ENCODE measurements at places on chromosomes 12 and 14. TPM values are rescaled to one million over a fixed set of nuclear protein-coding genes. Genes with fewer than 3 reads are reported as not detected.

Gene ART4
- total RNA-seq: not detected

Gene GDF3
- not detected for total RNA-seq

Gene ACSM4
- not detected for total RNA-seq

Gene PTPRQ
- total RNA-seq: not detected

Gene SLC25A21
- total RNA-seq: not detected

Gene FOXN4
- total RNA-seq: not detected

Gene KRT8
- total RNA-seq: 0.41 TPM

Gene MANSC4
- not detected for total RNA-seq

Gene TCL1A
- not detected for total RNA-seq

- H3K4me1 ChIP-seq: peaks cover 15% of the 10 kb centered on the region
- peaks cover 2% of the 10 kb centered on the region for H3K36me3 ChIP-seq
- H3K27ac ChIP-seq: no peak overlapping the region
- DNase-seq: no peak
Measured at GRCh38 chr14:50397390-50398188, 908 bp upstream of the CDKL1 start.

GRCh38 chr12:71662849-71663560, 643 bp downstream of the ZFC3H1 start:
- peaks cover 41% of the 10 kb centered on the region for H3K4me1 ChIP-seq
- H3K4me3 ChIP-seq: peak overlapping the region; percentile 95
- peak overlapping the region; percentile 99 for H3K27ac ChIP-seq
- no peaks in the 10 kb centered on the region for H3K27me3 ChIP-seq

GRCh38 chr12:63809566-63809965, 29.9 kb downstream of the RXYLT1 start:
- H3K4me3 ChIP-seq: no peak overlapping the region
- H3K36me3 ChIP-seq: peaks cover 2% of the 10 kb centered on the region
- H3K27me3 ChIP-seq: no peaks in the 10 kb centered on the region
- DNase-seq: no peak
- H3K4me1 ChIP-seq: peaks cover 14% of the 10 kb centered on the region
- H3K27ac ChIP-seq: no peak overlapping the region

- H3K4me3 ChIP-seq: no peak overlapping the region
- no peaks in the 10 kb centered on the region for H3K36me3 ChIP-seq
- no peak overlapping the region for H3K27ac ChIP-seq
- peaks cover 8% of the 10 kb centered on the region for H3K4me1 ChIP-seq
- peaks cover 67% of the 10 kb centered on the region for H3K27me3 ChIP-seq
- no peak for DNase-seq
Measured at GRCh38 chr12:12209043-12209442, 57.8 kb downstream of the LRP6 start.

- H3K27me3 ChIP-seq: no peaks in the 10 kb centered on the region
- peak overlapping the region; percentile 45 for H3K27ac ChIP-seq
- peaks cover 35% of the 10 kb centered on the region for H3K4me1 ChIP-seq
- peaks cover 5% of the 10 kb centered on the region for H3K36me3 ChIP-seq
Measured at GRCh38 chr14:102375119-102375518, 12.4 kb downstream of the TECPR2 start.

- peak overlapping the region; percentile 100 for H3K27ac ChIP-seq
- no peaks in the 10 kb centered on the region for H3K27me3 ChIP-seq
- peak; percentile 87 for DNase-seq
- peaks cover 28% of the 10 kb centered on the region for H3K36me3 ChIP-seq
Measured at GRCh38 chr12:108635201-108635996, 1.7 kb upstream of the SELPLG start.

DNA sequence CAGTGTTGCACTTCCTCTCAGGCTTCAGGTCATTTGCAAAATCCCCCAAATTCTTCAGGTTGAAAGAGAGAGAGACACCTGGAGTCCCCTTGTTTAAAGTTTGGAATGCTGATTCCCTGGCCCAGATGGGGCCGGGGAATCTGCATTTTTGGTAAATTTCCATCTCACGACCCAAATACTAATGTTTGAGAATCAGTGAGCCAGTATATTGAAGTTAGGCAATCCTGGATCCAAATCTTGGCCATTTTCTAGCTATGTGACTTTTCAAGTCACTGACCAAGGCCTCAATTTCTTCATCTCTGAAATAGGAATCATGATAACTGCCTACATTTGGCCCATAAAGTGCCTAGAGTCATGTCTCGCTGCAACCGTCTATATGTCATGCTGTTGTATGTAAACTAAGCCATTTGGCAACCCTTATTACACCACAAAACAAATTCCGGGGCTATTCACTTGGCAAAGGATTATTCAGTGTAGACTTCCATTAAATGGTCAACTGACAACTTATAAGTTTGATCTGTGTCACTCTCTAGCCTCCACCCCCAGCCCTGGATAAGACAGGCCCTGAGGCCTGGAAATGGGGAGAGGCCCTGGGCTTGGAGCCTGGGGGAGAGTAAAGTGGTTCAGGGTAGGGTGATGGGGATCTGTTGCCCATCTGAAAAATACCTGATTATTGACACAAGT, 3.7 kb upstream of the ZFP36L1 start:
- peak overlapping the region; percentile 100 for H3K27ac ChIP-seq
- H3K27me3 ChIP-seq: no peaks in the 10 kb centered on the region
- peak overlapping the region; percentile 87 for H3K4me3 ChIP-seq
- peaks cover 33% of the 10 kb centered on the region for H3K4me1 ChIP-seq
- peaks cover 15% of the 10 kb centered on the region for H3K36me3 ChIP-seq
- no peak for DNase-seq

- no peak overlapping the region for H3K27ac ChIP-seq
- H3K4me3 ChIP-seq: no peak overlapping the region
- H3K4me1 ChIP-seq: no peaks in the 10 kb centered on the region
- peaks cover 21% of the 10 kb centered on the region for H3K27me3 ChIP-seq
Measured at GRCh38 chr14:21039585-21040369, 2.4 kb upstream of the RNASE7 start.

DNA sequence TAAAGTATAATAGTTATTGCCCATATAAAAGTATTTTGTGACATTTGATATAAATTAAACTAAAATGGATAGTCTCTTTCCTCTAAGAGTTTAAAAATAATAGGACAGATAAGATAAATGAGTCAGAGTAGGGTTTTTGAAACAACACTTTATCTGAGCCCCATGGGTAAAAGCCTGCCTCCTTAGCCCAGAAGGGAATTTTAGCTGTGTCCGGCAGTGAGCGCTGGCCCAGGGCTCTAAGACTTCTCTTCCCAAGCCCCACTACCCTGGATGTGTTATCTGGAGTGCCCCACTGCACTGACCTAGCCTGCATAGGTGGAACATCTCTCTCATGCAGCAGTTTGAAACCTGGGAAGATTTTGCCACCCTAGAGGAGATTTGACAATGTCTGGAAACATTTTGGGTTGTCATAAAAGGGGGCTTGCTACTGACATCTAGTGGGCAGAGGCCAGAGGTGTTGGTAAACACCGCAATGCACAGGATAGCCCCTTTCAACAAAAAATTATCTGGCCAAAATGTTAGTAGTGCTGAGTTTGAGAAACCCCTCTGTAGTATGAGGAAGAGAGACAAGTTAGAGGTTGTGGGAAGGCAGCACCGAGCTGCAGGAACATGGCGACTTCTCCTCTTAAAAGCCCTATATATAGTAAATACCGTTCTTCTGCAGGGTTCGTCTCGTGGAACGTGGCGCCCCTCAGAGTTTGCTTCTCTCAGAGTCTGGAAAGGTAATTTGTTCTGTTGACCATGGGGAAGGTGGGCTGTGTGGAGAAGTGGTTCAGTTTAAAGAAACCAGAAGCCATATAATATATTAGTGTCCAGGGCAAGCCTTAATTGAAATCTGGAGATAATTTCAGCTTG, 29.3 kb upstream of the ATF1 start:
- H3K27ac ChIP-seq: no peak overlapping the region
- H3K36me3 ChIP-seq: peaks cover 12% of the 10 kb centered on the region
- no peak overlapping the region for H3K4me3 ChIP-seq
- no peaks in the 10 kb centered on the region for H3K27me3 ChIP-seq
- no peaks in the 10 kb centered on the region for H3K4me1 ChIP-seq

- H3K4me1 ChIP-seq: peaks cover 29% of the 10 kb centered on the region
- H3K27ac ChIP-seq: peak overlapping the region; percentile 100
- H3K4me3 ChIP-seq: peak overlapping the region; percentile 42
- H3K27me3 ChIP-seq: no peaks in the 10 kb centered on the region
- DNase-seq: no peak
Measured at GRCh38 chr12:14963520-14963919, 2.1 kb upstream of the ARHGDIB start.

- no peak for DNase-seq
- peaks cover 40% of the 10 kb centered on the region for H3K4me1 ChIP-seq
- H3K27ac ChIP-seq: no peak overlapping the region
- no peak overlapping the region for H3K4me3 ChIP-seq
Measured at GRCh38 chr12:128825835-128826234, 2.1 kb upstream of the SLC15A4 start.

- peaks cover 4% of the 10 kb centered on the region for H3K27me3 ChIP-seq
- no peak overlapping the region for H3K4me3 ChIP-seq
- DNase-seq: no peak
- no peaks in the 10 kb centered on the region for H3K36me3 ChIP-seq
Measured at GRCh38 chr12:107094183-107094448, 767 bp upstream of the CRY1 start.

DNA sequence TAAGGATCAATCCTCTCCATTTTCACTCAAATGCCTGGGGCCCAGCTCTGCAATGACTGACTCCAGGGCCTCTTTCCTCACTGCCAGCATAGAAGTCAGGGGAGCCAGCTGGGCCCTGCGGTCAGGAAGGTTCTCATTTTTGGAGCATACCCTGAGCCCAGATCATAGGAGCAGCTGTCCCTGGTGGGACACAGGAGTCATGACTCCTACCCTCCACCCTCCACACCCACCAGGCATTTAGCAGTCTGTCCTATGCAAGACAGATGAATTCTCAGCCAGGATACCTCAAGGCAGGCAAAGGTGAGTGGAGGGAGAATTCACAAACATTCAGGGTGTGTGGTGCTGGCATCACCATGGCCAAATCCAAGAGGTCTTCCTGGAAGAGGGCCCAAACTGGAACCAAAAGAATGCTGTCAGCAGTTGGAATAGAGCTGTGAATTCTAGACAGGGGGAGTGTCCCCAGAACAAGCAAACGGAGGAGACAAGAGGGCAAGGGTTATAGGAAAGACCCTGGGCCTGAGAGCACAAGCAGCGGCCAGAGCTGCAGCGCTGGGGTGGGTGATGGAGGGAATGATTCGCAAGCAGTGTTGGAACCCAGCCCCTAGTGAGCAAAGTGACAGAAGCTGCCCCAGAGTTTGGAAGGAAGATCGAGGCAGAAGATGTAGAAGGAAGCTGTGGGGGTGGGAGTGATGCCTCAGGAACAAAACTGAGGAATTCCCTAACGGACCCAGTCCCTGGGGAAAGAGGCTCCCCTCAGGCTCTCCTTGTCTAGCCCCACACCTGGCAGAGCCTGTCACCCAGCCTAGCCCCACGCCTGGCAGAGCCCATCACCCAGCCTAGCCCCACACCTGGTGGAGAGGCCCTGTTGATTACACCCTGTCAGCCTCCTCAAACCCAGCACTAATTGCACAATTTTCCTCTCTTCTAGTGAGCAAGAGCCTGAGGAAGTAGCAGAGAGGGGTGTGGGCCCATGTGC, 4.5 kb upstream of the REM2 start:
- H3K27me3 ChIP-seq: peaks cover 13% of the 10 kb centered on the region
- H3K4me1 ChIP-seq: peaks cover 12% of the 10 kb centered on the region

- no peaks in the 10 kb centered on the region for H3K36me3 ChIP-seq
- no peak overlapping the region for H3K27ac ChIP-seq
- no peak overlapping the region for H3K4me3 ChIP-seq
Measured at GRCh38 chr14:53536446-53536845, 383.3 kb upstream of the DDHD1 start.

GRCh38 chr12:13380297-13380696, 183.8 kb downstream of the EMP1 start:
- no peak overlapping the region for H3K4me3 ChIP-seq
- no peaks in the 10 kb centered on the region for H3K36me3 ChIP-seq
- DNase-seq: no peak
- H3K27ac ChIP-seq: no peak overlapping the region
- H3K4me1 ChIP-seq: no peaks in the 10 kb centered on the region
- H3K27me3 ChIP-seq: peaks cover 17% of the 10 kb centered on the region

GRCh38 chr12:1607940-1608712, 13.7 kb upstream of the FBXL14 start:
- no peak overlapping the region for H3K4me3 ChIP-seq
- no peak overlapping the region for H3K27ac ChIP-seq
- peaks cover 21% of the 10 kb centered on the region for H3K4me1 ChIP-seq

DNA sequence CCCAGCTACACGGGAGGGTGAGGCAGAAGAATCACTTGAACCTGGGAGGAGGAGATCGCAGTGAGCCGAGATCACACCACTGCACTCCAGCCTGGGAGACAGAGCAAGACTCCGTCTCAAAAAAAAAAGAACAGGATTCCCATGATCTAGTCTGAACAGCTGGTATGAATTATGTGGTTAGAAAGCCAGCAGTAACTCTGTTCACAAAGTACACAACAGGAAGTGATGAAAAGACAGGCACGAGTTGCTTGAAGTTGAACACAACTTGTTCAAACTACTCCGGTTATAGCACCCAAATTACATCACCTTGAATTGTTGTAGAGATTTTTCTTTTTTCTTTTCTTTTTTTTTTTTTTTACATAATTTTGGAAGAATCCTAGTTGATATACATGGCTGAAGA, 238.8 kb upstream of the RGS6 start:
- no peaks in the 10 kb centered on the region for H3K27me3 ChIP-seq
- no peak for DNase-seq
- peaks cover 13% of the 10 kb centered on the region for H3K4me1 ChIP-seq
- H3K27ac ChIP-seq: no peak overlapping the region

DNA sequence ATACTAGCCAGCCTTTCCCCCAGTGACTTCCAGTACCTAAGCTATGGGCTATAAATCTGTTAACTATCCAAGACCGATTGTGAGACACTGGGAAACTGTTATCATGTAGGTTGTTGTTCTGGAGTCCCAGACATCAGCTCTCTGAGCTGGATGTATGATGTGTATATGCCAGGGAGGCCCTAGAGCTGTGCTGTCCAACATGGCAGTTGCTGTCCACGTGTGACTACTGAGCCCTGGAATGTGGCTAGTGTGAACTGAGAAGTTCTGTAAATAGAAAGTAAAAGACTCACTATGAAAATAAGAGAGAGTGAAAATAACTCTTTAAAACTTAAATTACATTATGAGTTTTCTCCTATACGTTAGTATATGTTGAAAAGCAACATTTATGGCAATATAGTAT, 755.8 kb upstream of the FBXO33 start:
- no peak for DNase-seq
- H3K4me1 ChIP-seq: no peaks in the 10 kb centered on the region
- no peaks in the 10 kb centered on the region for H3K36me3 ChIP-seq
- no peaks in the 10 kb centered on the region for H3K27me3 ChIP-seq
- no peak overlapping the region for H3K4me3 ChIP-seq
- no peak overlapping the region for H3K27ac ChIP-seq

DNA sequence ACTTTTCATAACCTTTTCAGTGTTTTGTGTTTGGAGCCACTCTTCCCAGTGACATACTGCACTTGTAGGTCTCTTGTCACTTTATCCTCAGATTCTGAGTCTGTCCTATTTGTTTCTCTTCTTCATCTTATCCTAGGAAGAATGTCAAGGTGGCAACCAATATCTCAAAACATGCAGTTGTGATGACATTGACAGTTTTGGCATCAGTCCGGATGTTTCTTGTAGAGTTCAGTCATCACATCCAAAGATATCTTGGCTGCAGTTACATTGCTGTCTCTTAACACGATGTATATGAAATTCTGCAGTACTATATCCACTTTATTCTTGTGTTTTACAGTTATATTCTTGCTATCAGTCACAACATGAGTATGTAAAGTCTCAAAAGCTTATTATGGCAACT, 6.4 kb downstream of the ADIPOR2 start:
- peaks cover 47% of the 10 kb centered on the region for H3K4me1 ChIP-seq
- H3K27ac ChIP-seq: no peak overlapping the region
- DNase-seq: no peak
- H3K4me3 ChIP-seq: no peak overlapping the region
- peaks cover 37% of the 10 kb centered on the region for H3K36me3 ChIP-seq

- no peak overlapping the region for H3K4me3 ChIP-seq
- H3K27ac ChIP-seq: no peak overlapping the region
- no peak for DNase-seq
- H3K4me1 ChIP-seq: peaks cover 22% of the 10 kb centered on the region
- no peaks in the 10 kb centered on the region for H3K27me3 ChIP-seq
- no peaks in the 10 kb centered on the region for H3K36me3 ChIP-seq
Measured at GRCh38 chr14:23013054-23013748, 3.3 kb upstream of the C14orf93 start.
